Astrocyte (in vitro differentiated cells and primary cell): ENCODE measurements at places on chromosomes 12 and 14. TPM values are rescaled to one million over a fixed set of nuclear protein-coding genes. Genes with fewer than 3 reads are reported as not detected.

ARMH4 gene
- total RNA-seq = 19.3 and 22.7 TPM in 2 replicates

- no peaks in the 10 kb centered on the region for H3K36me3 ChIP-seq
- DNase-seq = no peak
- peak overlapping the region; percentile 72 for H3K4me3 ChIP-seq
- peak overlapping the region; percentile 100 for H3K27ac ChIP-seq
Measured at GRCh38 chr12:25384038-25384892, 133.5 kb upstream of the KRAS start.

DNA sequence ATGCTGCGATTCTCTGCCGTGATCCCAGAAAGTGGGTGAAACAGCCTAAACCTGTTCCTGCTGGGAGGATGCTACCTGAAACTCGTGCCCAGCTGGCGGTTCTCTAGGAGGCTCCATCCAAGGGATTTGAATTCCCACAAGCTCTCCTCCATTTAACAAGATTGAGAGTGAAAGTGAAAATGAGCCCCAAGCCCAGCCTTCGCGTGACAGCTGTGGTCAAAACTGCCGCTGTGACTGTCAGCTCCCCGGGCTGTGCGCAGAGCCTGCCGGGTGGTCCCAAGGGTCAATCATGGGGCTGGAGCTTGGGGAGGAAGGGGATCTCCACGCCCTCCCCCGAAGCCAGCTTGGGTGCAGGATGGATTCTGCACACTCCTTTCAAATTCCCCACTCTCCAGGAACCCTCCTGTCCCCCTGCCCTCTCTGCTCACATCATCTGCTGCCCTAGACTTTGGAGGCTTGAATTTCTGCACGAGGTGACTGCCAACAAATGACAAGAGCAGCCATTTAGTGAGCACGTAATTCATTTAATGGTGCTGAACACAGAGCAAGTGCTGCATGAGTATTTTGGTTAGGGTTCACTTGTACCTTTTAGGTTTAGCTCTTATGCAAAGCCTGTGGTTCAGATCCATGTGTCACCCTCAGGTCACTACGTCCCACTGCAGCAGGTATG is 5.3 kb downstream of the ASB2 start:
- DNase-seq = no peak
- no peak overlapping the region for H3K27ac ChIP-seq
- no peaks in the 10 kb centered on the region for H3K36me3 ChIP-seq
- H3K4me1 ChIP-seq = peaks cover 3% of the 10 kb centered on the region
- peaks cover 13% of the 10 kb centered on the region for H3K27me3 ChIP-seq

DNA sequence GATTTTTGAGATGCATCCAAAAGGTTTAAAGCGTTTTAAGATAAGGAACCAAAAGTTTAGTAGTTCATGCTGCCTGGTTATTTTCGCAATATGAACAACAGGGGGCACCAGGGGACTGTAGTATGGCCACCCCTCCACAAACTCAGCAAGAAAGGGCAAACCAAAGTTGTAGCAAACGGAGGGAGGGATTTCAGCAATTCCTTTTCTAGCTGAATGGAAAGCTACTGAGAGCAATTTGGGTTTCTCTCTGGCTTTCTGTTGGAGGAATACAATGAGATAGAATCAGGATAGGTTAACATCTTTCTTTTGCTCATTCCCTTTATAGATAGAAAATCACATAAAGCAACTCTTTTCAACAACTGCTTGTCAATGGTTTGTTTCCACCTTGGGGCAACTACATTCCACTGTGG is 62.5 kb downstream of the DRAM1 start:
- no peak overlapping the region for H3K27ac ChIP-seq
- peak; percentile 61 for DNase-seq
- no peaks in the 10 kb centered on the region for H3K36me3 ChIP-seq
- no peak overlapping the region for H3K4me3 ChIP-seq
- peaks cover 7% of the 10 kb centered on the region for H3K4me1 ChIP-seq

DNA sequence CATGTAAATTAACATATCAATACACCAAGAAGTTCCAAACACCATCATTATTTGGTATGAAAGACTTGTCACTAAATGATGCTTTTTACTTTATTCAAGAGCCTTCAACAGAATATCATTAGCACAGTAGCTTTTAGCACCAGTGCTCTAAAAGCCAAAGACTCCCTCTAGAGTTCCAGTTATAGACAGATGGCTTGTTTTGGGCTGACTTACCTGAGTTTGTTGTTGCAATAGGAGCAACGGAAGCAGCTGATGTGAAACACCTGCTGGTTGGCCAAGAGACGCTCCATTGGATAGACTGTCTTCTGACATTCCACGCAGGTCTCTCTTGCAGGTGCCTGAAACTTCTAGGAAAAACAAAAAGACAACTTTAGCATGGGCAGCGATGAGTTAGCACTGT is 14.5 kb upstream of the CERS5 start:
- H3K27ac ChIP-seq = no peak overlapping the region
- peaks cover 37% of the 10 kb centered on the region for H3K36me3 ChIP-seq
- DNase-seq = no peak
- H3K4me1 ChIP-seq = peaks cover 17% of the 10 kb centered on the region
- H3K4me3 ChIP-seq = no peak overlapping the region
- H3K27me3 ChIP-seq = no peaks in the 10 kb centered on the region

GRCh38 chr14:19895282-19895681 is 20.3 kb downstream of the OR4K2 start:
- DNase-seq = no peak
- no peaks in the 10 kb centered on the region for H3K27me3 ChIP-seq
- no peak overlapping the region for H3K27ac ChIP-seq
- H3K4me3 ChIP-seq = no peak overlapping the region

- no peak overlapping the region for H3K27ac ChIP-seq
- H3K36me3 ChIP-seq = no peaks in the 10 kb centered on the region
- peak; percentile 30 for DNase-seq
- H3K4me1 ChIP-seq = peaks cover 18% of the 10 kb centered on the region
- no peaks in the 10 kb centered on the region for H3K27me3 ChIP-seq
Measured at GRCh38 chr12:30694412-30695198, 1.1 kb downstream of the IPO8 start.

GRCh38 chr14:89134640-89135039 is 282.4 kb downstream of the FOXN3 start:
- no peaks in the 10 kb centered on the region for H3K36me3 ChIP-seq
- no peak overlapping the region for H3K4me3 ChIP-seq
- no peak for DNase-seq
- peaks cover under 1% of the 10 kb centered on the region for H3K27me3 ChIP-seq
- peaks cover 16% of the 10 kb centered on the region for H3K4me1 ChIP-seq
- H3K27ac ChIP-seq = no peak overlapping the region

AQP5 gene
- not detected in 2 replicates for total RNA-seq

DNA sequence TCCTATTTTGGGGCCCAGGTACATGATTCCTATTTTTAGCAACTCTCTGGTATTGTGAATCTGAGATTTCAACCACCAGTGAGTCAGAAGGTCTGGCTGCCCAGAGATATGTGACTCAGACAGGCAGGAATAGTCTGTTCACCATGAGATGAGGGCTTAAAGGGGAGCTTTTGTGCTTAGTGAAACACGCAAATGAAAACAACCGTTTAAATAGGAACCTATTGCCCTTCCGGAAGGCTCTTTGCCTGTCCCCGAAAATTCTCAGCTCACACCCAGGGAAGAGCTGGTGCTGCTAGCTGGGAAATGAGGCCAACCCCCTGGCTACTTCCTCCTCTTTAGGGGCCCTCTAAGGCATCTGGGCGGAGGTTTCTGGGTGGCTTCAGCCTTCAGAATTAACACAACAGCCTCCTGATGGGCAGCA is 283.6 kb downstream of the CACNA1C start:
- peak; percentile 96 for DNase-seq
- no peak overlapping the region for H3K4me3 ChIP-seq
- H3K4me1 ChIP-seq = peaks cover 51% of the 10 kb centered on the region
- peak overlapping the region; percentile 95 for H3K27ac ChIP-seq
- H3K36me3 ChIP-seq = no peaks in the 10 kb centered on the region
